Activated CD4-positive, alpha-beta T cell treated with anti-CD3 and anti-CD28 coated beads, Interleukin-2, amount 10 ng/mL, durations not matched to agents 24 days and 14 days (primary cell): ENCODE measurements at places on chromosomes 5 and 9.

DNA sequence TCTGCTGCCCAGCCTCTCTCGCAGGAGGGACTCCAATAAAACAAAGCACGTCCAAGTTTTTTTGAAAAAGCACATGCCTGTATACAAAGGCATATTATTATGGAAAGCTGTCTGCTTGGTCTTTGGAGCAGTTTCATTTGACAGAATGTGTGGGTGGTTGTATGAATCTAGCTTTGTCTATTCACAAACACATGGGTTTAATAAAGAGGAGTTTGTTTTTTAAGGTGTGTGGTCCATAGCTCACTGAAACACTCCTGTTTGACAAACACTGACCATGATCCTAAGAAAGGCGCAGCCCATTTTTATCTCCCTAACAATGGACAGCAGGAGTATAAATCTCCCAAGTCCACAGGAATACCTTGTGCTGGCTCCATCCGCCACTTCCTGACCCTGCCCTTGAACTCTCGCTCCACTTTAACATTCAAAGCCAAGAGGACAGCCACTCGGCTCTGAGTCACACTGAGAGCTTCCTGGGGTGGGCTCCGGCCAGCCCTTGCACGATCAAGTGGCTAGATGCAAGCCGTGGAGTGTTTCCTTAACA, 371.9 kb downstream of the EBF1 start:
- no peak for DNase-seq

- DNase-seq, result no peak
Observed at GRCh38 chr5:10474521-10475075, 32.9 kb downstream of the ROPN1L start.

- DNase-seq, result no peak
Observed at GRCh38 chr9:111730937-111731567, 63.7 kb downstream of the SHOC1 start.

- no peak for DNase-seq
Observed at GRCh38 chr9:38017149-38017884, 51.7 kb downstream of the SHB start.

DNA sequence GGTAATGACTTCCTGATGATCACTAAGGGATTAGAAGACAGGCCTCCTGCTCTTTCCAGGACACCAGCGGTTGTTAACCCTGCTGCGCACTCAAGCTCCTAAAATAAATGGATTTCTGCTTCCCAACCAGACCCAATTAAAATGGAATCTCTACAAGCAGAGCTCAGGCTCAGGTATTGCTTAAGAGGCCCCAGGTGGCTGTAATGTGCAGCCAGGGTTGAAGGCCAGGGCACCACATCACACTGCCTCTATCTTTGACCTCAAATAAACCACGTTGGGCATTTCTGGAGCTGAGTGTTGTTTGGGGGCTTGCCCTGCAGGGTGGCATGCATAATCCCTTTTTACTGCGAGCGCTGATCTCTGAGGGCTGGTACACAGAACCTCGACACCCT, 108.0 kb downstream of the FBXO38 start:
- no peak for DNase-seq

- no peak for DNase-seq
Observed at GRCh38 chr5:136014049-136015002, 14.5 kb upstream of the TGFBI start.

GRCh38 chr5:100659080-100659795, 124.1 kb downstream of the FAM174A start:
- no peak for DNase-seq

- DNase-seq, result no peak
Observed at GRCh38 chr9:93711002-93711401, 134.6 kb downstream of the PHF2 start.

- DNase-seq, result no peak
Observed at GRCh38 chr9:6330958-6331634, 2.9 kb downstream of the TPD52L3 start.

DNA sequence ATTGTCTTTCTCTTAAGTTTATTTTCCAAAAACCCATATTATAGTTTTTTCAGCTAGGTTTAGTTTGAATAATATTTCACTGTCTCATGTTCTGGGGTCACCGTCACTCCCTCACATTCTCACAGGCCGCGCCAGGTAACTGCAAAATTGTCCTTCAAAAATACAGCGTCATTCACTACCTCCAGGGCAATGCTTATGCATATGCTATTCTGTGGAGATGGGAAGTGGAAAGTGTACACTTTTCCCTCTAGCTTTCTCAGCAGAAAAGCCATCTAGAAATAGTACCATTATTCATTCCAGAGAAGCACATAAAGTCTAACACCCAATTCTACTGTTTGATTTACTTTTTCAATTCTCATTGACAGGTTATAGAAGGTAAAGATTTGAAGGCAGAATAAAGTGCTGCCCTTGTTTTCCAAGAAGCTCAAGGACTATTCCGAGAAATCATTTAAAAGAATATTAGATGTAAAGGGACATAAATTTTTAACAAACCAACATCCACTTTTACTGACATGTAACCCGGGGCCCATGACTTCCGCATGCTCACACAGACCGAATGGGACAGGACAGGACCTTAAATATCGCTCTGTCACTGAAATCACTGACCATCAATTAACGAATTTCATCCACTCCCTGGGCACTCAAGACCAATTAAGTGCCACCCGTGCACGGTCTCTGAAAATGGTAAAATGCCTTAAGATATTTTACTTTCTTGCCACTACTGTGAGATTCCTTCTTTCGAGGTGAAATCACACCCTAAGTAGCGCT, 720 bp downstream of the NUDT12 start:
- DNase-seq, result no peak

DNA sequence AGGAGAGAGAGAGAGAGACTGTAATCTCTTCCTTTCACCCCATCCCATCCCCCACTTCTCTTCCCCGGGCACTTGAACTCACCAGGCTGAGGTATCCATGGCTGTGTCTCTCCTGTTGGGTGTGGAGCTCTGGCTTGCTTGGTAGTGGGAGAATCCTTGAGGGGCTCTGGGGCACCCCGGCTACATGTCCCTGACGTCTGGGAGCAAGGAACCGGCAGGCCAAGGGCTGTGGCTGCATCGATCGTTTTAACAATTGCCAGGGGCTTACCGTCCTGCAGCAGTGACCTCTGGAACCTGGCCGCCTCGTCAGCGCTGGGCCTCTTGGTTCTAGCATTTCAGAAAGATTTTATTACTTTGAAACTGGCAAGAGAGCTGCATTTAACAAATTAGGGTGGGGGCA, 30.0 kb downstream of the FGF18 start:
- DNase-seq, result no peak

- no peak for DNase-seq
Observed at GRCh38 chr5:68046445-68046844, 169.1 kb upstream of the PIK3R1 start.

DNA sequence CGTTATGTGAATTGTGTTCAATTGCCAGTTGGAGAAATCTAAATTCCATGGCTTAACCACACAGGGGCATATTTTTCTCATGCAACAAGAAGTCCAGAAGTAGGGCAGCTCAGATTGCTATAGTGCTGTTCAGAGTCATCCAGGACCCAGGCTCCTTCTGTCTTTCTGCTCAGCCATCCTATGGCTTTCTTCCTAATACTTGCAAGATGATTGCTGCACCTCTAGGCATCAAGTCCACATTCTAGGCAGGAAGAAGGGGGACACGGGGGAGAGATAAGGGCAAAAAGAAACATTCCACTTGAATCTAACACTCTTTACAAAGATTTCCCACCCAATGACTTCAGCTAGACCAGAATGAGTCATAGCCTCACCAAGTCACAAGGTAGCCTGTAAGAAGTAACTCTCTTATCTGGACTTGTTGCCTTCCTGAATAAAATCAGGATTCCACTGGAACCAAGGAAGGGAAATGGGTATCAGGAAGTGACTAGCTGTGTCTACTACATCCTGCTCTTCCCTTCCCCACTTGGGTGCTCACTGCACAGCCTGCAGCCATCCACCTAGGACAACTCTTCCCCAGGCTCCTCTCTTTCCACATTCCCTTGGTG, 5.3 kb downstream of the ERAP2 start:
- DNase-seq, result no peak

DNA sequence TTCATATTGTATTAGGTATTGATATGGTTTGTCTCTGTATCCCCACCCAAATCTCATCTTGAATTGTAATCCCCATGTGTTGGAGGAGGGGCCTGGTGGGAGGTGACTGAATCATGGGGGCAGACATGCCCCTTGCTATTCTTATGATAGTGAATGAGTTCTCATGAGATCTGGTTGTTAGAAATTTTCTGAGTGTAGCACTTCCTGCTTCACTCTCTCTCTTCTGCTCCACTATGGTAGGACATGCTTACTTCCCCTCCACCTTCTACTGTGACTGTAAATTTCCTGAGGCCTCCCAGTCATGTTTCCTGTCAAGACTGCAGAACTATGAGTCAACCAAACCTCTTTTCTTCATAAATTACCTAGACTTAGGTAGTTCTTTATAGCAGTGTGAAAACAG, 187.4 kb upstream of the SLC24A2 start:
- peak; percentile 81 for DNase-seq

- no peak for DNase-seq
Observed at GRCh38 chr5:41418220-41419031, 92.0 kb downstream of the PLCXD3 start.

DNA sequence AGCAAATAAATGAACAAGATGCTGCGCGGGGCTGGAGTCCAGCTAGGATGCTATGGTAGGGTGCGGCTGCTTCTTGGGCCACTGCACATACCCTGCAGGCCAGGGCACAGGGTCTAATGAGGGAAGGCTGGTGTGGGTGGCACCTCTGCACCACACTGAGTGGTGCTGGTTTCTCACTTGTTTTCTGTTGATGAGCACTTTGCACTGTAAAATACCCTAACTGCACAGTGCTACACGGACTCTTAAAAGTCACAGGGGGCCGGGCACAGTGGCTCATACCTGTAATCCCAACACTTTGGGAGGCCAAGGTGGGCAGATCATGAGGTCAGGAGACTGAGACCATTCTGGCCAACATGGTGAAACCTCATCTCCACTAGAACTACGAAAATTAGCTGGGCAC, 52.7 kb upstream of the DMRT1 start:
- no peak for DNase-seq

DNA sequence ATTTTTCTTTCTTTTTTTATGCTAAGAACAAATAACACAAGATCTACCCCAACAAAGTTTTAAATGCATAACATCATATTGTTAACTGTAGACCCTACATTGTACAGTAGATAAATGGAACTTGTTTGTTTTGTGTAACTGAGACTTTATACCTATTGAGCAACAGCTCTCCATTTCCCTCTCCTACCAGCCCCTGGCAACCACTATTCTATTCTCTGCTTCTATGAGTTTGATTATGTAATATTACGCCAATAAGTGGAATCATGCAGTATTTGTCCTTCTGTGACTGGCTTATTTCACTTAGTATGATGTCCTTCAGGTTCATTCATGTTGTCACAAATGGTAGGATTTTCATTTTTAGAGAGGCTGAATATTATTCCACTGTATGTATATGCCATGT, 308.2 kb upstream of the PRR16 start:
- DNase-seq, result no peak

GRCh38 chr5:128234928-128235641, 151.5 kb downstream of the SLC12A2 start:
- DNase-seq, result no peak

- no peak for DNase-seq
Observed at GRCh38 chr9:70065572-70065971, 21.9 kb downstream of the MAMDC2 start.

GRCh38 chr9:89470224-89470839, 27.6 kb downstream of the SEMA4D start:
- no peak for DNase-seq

- DNase-seq, result no peak
Observed at GRCh38 chr5:72191404-72191803, 84.1 kb downstream of the MAP1B start.

GRCh38 chr5:537098-537497, 12.8 kb upstream of the SLC9A3 start:
- no peak for DNase-seq

DNA sequence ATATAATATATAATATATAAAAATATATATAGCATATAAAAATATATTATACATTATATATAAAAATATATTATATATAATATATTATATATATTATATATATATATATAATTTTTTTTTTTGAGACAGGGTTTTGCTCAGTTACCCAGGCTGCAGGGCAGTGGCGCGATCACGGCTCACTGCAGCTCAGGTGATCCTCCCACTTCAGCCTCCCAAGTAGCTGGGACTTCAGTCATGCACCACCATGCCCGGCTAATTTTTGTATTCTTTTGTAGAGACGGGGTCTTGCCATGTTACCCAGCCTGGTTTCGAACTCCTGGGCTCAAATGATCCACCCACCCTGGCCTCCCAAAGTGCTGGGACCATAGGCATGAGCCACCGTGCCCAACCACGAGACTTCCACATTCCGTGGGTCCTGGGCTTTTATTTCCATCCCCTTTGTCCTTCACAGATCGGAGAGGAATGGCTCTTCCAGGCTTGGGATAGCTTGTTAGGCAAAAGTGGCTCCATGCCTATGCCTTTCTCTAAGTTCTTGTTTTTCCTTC, 62.0 kb upstream of the IER5L start:
- DNase-seq, result no peak

DNA sequence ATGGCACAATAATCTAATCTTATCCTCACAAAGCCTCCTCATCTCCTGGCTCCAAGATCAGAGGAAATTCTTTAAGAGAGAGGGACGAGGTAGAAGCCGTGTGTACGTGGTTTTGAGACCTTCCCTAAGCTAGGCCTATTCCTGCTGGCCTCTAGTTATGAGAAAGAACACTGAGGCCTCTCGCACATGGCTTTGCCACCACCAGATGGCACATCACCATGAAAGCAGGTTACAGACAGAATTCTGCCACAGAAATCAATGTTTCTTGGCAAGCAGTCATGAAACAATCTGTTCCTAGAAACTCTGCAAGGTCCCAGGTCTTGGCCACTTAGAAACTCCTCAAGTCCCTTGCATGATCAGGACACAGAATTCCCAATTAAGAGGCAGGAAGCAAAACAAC, 268.2 kb upstream of the TAS2R1 start:
- no peak for DNase-seq

DNA sequence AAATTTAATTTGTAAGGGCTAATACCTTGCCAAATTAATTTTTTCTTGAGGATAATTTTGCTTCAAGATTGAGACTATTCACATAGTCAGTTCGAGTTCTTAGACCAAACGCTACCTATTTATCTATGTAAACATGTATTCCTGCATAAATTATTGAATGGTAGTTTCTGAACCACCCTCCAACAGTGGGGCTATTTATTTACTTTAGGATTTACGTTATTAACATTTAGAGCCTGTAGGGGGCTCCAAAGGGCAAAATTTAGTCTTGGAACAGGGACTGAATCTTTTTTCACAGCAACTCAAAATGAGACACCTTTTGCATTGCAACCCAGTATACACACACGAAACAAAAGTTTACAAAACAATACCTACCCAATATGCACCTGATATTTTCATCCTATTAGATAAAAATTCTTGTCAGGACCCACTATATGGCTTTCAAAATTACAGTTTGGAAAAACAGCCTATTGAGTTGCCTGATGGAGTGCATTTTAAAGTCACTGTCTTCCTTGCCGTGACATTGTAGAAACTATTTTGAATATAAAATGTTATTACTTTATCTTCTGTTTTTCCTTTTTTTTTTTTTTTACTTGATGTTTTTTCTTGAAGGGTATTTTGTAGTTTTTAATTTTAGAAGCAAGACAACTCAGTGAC, 47.1 kb upstream of the POU4F3 start:
- peak; percentile 71 for DNase-seq
